ENCODE measurements at places on chromosomes 13 and 19.

- no peak for DNase-seq
Measured at GRCh38 chr19:30374539-30374864, 2.3 kb downstream of the ZNF536 start.

- DNase-seq = peak; percentile 87
Measured at GRCh38 chr13:112725346-112726015, 35.6 kb downstream of the ATP11A start.

DNA sequence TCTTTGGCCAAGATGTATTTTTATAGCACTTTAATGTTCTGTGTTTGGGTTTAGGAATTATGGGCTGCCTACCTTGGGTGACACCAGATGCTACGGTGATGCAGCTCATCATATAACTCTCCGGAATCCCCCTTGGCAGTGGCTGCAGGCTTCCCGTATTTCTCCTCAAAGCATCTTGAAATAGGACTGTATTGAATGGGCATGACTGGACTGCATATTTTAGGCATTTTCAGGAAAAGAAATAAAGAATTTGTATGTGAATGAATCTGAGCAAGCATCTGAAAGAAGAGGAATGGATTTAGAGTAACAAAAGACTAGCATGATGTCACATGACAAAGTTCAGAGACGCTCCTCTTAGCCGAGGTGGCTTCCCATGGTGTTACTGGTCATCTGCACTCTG, 70.6 kb downstream of the DGKH start:
- no peak for DNase-seq

- DNase-seq = no peak
Measured at GRCh38 chr13:91729859-91730258, 331.4 kb downstream of the GPC5 start.

DNA sequence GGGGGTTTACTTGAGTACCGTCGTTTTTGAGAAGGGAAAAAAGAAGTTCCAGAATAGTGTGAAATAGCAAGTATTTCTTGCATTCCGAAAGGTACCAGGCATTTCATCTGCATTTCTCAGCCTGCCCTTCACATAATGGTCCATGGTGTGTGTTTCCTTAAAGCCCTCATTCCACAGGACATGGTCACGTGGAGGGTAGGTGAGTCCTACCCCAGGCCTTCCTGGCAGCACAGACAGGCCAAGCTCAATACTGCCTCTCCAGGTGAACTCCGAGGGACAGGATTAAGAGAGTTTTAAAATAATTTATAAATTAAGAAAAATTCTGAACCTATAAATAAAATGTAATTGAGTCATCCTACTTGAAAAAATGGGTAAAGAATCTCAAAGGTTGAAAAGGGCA, 64.7 kb downstream of the TNFRSF19 start:
- DNase-seq = no peak

DNA sequence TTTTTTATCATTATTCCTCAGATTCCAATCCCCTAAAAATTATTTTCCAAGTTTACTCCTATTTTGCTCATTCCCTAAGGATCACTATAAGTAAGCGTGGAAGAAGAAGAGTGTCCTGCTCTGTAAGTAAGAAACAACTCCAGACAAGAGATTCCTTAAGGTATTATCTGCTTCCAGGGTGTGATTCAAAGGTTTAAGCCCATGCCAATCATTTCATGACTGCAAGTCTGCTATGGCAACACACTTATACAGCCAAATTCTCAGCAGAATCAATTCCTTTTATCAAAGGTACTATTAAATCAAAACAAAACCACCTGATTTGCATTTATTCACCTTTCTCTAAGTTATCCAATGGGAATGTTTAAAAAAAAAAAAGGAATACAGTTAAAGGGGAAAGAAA, 43.7 kb downstream of the FOXO1 start:
- no peak for DNase-seq

All from NCI-H1092 treated with DMSO at 0.1 percent for 48 hours (cell line).